Stimulated activated CD8-positive, alpha-beta memory T cell treated with anti-CD3 and anti-CD28 coated beads, Interleukin-15, amount 100 ng/mL, for 24 hours (primary cell): ENCODE measurements at places on chromosomes 7 and 10.

GRCh38 chr7:35749556-35749955 lies 51.3 kb upstream of the SEPTIN7 start:
- no peak for DNase-seq

- no peak for DNase-seq
Observed at GRCh38 chr7:140677496-140677895, 4.8 kb downstream of the ADCK2 start.

DNA sequence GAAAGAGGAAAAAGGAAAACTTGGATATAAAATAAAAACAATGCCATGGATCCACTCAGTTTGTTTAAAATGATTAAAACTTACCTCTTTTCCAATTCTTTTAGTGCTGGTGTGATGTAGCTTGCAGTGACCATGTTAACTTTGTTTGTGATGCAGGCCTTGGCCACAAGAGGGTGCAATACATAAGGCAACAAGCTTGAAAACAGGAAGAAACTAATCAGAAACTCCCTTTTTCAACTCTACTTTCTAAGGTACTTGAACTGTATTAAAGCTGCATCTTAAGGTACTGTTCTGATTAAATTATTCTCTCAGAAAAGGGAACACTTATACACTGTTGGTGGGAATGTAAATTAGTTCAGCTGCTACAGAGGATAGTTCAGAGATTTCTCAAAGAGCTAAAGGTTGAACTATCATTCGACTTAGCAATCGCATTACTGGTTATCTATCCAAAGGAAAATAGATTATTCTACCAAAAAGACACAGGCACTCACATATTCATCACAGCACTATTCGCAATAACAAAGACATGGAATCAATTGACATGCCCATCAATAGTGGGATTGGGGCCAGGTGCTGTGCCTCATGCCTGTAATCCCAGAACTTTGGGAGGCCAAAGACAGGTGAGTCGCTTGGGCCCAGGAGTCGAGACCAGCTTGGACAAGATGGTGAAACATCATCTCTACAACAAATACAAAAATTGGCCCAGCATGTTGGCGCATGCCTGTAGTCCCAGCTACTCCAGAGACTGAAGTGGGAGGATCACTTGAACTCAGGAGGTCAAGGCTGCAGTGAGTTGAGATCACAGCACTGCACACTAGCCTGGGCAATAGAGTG lies 50.9 kb downstream of the AASS start:
- peak; percentile 1 for DNase-seq

GRCh38 chr10:46236941-46237681 lies 49.7 kb upstream of the ANTXRL start:
- DNase-seq = no peak

DNA sequence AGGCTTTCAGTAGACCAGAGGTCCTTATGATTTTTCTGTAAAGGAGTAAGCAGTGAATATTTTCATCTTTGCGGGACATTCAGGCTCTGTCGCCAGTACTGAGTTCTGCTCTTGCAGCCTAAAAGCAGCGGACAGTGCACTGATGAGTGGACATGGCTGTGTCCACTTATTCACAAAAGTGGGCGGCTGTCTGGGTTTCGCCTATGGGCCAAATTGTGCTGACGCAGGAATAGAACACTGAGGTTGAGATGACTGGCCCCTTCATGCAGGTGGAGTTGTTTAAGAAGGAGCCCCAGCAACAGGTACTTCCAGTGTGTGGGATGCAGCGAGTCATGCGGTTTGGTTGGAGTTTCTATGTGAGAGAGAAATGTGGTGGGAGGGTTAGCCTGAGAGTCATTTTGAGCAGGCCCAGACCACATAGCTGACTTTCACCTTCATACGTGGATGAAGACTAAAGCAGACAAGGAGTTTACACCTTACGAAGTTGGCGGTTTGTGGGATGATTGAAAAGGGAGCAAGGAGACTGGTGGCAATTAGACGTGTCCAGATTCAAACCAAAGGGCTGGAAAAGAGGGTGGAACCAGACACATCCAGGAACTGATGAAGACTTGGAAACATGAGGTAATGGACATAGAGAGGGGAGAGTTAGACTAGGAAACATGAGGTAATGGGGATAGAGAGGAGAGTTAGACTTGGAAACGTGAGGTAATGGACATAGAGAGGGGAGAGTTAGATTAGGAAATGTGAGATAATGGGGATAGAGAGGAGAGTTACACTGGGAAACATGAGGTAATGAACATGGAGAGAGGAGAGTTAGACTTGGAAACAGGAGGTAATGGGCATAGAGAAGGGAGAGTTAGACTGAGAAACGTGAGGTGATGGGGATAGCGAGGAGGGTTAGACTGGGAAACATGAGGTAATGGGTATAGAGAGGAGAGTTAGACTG lies 38.2 kb downstream of the WDR37 start:
- peak; percentile 13 for DNase-seq

- no peak for DNase-seq
Observed at GRCh38 chr10:113788604-113789083, 37.2 kb downstream of the PLEKHS1 start.

DNA sequence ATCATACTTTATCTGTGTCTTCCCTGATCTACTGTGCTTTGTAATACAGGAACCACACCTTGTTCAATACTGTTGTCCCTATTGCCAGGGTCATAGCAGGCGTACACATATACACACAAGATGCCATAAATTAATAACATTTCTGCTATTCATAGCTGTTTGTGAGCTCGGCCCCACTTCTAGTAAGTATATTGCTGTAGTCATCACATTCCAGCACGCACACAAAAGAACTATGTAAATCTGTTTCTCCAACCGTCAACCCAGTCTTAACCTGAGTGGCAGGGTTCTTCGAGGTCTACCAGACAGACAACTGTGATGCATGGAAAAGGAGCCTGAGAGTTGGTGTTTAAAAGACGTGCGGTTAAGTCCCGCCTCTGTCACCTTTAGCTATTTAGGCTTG lies 5.7 kb upstream of the CACNB2 start:
- no peak for DNase-seq

GRCh38 chr10:62048919-62049623 lies 147.6 kb downstream of the ARID5B start:
- DNase-seq = peak; percentile 39

GRCh38 chr7:32496052-32496813 lies 944 bp downstream of the AVL9 start:
- DNase-seq = no peak

GRCh38 chr10:1162481-1163203 lies 106.5 kb downstream of the WDR37 start:
- no peak for DNase-seq

DNA sequence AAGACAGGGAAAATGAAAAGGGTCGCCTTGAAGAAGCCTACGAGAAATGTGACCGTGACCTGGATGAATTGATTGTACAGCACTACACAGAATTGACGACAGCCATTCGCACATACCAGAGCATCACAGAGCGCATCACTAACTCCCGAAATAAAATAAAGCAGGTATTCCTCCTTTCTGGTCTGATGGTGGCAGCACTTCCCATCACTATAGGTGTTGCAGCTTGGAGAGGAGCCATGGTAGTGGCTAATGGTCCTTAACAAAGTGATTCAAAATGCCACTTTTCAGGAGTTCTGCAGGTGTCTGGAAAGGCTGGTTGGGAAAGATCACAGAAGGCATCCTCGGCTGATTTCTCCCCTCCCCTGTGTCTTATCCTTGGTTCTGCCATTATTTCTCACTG lies 22.1 kb downstream of the EXOC4 start:
- no peak for DNase-seq

DNA sequence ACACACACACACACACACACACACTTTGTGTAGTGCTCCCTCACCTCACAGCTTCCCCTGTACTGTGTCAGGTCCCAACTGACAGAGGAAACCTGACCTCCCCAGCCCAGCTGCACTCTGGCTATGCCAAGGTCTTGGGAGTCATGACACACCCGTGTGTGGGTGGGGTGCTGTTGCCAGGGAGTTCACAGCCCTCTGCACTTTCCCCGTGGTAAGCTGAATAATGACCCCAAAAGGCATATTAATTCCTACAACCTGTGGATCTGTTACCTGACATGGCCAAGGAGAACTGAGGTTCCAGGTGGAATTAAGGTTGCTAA lies 8.9 kb upstream of the NANOS1 start:
- no peak for DNase-seq

GRCh38 chr7:37642028-37642540 lies 41.5 kb upstream of the GPR141 start:
- DNase-seq = no peak

DNA sequence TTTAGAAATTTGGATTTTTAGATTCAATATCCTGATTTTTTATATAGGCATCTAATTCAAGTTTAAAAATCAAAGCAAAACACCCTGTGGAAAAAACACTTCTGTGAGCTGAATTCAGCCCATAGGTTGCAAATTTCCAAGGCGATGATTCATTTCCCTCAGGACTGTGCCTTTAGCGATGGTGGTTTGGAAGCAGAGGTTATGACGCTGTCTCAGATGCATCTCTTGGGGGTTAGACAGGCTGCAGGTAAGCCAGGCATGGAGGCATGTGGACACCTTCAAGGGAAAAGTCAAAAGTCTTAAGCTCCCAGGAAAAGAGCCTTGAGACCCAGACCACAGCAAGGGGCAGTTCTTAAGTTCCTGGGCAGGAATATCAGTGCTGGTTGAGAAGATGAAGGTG lies 9.5 kb upstream of the FRA10AC1 start:
- no peak for DNase-seq

DNA sequence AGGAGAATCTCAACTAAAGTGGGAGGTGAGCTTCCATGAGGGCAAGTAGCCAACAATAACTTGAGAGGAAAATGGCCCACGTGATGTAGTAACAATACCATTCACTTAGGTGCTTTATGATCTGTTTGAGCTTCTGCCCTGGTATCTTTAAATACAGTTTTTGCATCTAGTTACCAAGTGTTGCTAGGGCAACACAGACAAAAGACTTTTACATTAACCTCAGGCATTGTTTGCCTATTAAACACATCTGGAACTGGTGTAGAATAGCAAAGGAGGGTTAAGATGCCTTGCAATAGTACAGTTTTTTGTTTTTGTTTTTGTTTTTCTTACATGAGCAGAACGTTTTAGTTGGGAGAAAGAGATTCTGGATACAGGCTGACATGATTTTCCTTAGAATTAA lies 97.7 kb upstream of the MTPN start:
- no peak for DNase-seq

- no peak for DNase-seq
Observed at GRCh38 chr10:74988832-74989561, 122.5 kb upstream of the SAMD8 start.

DNA sequence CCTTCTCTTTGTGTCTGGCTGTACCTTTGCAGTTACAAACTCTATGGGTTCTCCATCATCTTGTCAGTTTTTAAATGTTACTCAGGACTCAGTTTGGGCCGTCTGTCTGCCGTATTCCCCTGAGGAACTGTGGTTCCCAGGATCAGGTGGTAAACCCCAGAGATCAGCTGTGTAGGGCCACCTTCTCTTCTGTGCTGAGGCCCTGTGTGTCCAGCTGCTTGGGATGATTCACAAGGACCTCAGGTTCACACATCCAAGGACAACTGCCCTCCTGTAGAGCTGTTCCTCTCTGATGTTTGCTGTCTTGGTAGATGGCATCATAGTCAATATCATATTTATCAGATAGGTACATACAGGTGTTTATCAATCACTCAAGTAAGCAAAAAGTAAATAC lies 24.5 kb downstream of the CUL1 start:
- no peak for DNase-seq

- no peak for DNase-seq
Observed at GRCh38 chr7:69445541-69445940, 152.7 kb upstream of the AUTS2 start.

DNA sequence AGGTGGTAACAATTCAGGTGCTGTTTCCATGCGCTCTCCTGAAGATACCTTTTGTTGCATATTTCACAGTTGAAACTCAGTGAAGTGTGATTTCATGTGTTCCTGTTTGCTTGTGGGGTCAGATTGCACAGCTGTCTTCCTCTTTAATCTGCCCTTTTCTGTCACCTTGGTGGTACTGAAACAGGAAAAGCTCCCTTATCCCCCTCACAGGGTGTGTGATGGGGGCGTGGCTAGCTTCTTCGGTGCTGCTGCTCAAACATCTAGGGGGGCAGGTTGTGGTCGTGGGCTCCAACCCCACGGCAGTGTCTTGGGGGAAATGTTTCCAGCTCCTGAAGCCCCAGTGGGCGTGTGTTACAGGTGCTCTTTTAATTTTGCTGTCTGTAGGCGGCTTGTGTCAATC lies 107.4 kb upstream of the KLF14 start:
- DNase-seq = no peak

- no peak for DNase-seq
Observed at GRCh38 chr7:42843205-42843800, 68.6 kb downstream of the C7orf25 start.

DNA sequence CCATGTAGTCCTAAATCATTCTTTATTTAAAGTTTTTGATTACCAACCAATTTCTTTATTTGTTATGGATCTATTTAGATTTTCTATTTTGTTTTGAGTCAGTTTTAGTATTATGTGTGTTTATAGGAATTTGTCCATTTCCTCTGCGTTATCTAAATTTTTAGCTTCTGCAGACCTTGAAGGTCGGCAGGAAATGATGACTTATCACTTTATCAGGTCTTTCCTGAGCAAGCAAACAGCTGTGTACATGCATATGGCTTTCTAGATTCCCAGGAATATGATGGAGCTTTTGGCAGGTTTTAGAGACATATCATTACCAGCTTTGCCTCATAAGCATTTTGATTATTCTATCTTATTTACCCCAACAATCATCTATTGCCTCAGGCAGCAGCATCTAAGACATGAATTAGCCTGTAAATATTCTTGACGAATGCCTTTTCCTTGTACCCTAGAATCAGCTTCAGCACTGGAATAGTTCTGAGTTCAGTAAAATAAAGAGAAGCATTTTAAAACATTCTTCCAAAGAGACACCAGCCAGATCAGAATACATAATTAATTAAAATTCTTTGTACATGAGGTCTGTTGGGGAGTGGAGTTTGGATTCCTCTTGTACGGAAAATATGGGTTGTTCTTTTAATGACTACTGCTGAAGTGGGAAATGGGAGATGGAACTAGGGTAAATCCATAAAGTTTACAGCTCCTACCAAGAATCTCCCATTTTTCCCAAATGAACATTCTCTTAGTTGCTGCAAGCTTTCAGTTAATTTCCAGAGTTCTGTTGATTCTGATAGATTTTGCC lies 408.8 kb upstream of the SEMA3C start:
- DNase-seq = no peak

DNA sequence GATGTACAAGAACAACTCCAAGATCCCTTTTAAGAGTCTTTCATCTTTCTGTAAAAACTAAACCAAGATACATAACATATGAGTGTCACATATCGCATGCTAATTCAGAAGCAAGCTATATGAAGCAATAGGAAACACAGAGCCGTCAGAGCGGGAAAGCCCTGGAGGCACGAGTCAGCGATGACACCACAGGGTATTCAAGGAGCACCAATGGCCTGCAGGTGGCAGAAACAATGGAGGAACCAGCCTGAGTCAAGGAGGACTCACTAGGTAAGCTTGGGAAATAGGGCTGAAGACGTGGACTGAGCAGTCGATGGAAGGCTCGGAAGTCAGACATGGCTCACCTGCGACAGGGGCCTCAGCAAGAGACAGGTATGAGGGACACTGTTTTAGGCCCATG lies 214.4 kb downstream of the FAM107B start:
- no peak for DNase-seq
